Stimulated activated CD4-positive, alpha-beta T cell treated with anti-CD3 and anti-CD28 coated beads, Interleukin-4, amount 100 ng/mL, for 24 hours (primary cell): ENCODE measurements at places on chromosomes 3 and 15.

DNA sequence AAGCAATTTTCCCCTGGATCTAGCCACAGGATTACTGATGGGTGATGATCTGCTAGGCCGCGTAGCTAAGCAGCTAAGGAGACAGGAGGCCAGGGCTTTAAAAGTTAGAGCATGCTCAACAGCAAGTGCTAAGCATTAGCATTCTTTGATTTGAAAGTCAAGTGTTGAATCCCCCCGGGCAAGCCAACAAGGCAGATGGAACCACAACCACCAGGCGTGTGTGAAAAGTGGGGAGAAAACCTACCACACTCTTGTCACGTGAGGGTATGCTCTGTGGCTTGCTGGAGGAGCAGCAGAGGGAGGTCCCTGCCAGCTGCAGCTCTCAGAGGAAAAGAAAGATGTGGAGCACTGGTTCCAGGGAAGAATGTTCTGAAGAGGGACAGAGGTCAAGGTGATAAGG lies 20.9 kb downstream of the SLC51A start:
- no peak for DNase-seq

DNA sequence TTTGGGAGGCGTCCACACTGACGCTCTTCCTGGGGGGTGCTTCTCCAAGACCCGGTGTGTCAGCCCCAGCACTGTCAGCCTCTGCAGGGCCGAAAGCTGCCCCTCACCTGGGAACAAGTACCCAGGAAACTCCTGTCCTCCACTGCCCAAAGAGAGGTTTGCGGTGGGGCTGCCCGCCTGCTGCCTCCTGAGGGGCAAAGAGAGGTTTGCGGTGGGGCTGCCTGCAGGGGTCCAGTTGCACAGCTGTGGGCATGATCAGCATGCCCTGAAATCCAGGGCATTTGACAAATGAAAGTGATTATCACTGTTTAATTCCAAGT lies 15.1 kb upstream of the SNRPA1 start:
- no peak for DNase-seq

GRCh38 chr3:184491867-184492615 lies 69.5 kb upstream of the EPHB3 start:
- no peak for DNase-seq

GRCh38 chr3:123075359-123075758 lies 8.5 kb downstream of the PDIA5 start:
- no peak for DNase-seq

DNA sequence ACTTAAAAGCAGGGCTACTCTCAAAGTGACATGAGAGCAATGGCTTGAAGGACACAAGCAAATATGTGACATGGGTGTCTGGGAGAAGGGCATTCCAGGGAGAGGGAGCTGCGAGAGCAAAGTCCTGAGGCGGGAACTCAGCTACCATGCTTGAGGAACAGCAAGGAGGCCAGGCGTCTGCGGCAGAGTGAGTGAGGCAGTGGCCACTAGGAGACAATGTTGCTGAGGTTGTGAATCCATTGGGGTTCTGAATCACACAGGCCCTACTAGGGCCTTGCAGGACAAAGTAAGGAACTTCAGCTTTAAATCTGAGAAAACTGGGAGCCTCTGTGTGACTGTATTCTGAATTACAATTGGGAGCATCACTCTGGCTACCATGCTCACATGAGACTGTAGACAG lies 94.1 kb upstream of the PRICKLE2 start:
- no peak for DNase-seq

GRCh38 chr3:177804646-177805045 lies 607.4 kb upstream of the TBL1XR1 start:
- no peak for DNase-seq
